ENCODE measurements at places on chromosomes 7 and 10.

- DNase-seq = no peak
Measured at GRCh38 chr7:27117887-27118491, 12.6 kb downstream of the HOXA4 start.

GRCh38 chr7:133164498-133164897 is 82.6 kb upstream of the CHCHD3 start:
- no peak for DNase-seq

GRCh38 chr7:71221049-71221448 is 89.1 kb downstream of the GALNT17 start:
- DNase-seq = no peak

DNA sequence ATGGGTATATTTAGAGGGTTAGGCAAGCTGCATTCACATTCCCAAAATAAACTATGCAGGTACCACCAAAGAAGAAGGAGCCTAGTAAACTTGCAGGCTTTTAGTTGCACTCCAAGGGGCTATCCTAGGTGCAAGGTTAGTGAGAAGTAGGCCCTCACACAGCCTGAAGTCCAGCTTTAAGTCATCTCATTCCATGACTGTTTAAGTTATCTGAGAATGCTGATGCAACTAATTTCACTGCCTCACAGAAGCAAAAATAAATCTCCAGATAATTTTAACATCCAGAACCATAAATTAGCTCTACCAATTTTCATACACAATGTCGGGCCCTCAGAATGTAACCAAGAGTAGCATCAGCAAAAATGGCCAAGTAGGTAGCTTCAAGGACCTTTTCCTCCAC is 34.3 kb upstream of the HHEX start:
- no peak for DNase-seq

DNA sequence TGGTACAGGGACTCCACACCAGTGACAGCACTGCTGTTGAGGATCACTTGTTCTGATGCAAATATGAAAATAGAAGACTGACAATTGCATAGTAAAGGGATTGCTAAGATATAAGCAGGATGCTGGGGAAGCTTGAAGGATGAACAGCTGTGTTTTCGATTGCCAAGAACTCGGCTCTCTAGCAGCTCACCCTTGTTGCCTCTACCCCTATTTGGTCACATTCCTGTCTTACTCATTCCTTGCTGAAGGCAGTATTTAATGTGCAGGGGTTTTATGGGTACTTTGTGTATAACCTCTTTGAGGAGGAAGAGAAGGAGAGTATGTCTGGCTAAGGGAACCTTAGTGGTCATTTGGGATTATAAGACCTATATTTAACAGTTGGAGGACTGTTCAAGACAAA is 218.8 kb downstream of the AUTS2 start:
- no peak for DNase-seq

DNA sequence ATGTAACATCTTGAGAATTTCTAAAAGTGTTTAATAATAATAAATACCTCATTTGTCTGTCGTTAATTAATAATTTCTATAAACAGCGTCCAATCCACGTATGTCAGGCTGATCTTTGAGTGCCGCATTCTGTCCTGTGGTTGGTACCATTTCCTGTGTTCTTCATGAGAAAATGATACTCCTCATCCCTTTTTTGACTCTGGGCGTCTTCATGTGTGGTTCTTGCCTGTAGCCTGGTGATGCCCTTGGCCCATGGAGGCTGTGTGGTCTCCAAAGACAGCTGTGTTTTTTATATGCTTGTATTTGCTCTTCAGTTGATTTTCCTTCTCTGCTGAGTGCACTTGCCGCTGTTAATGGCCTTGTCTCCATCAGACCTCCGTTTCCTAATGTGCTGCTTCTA is 31.5 kb downstream of the GLRX3 start:
- no peak for DNase-seq

DNA sequence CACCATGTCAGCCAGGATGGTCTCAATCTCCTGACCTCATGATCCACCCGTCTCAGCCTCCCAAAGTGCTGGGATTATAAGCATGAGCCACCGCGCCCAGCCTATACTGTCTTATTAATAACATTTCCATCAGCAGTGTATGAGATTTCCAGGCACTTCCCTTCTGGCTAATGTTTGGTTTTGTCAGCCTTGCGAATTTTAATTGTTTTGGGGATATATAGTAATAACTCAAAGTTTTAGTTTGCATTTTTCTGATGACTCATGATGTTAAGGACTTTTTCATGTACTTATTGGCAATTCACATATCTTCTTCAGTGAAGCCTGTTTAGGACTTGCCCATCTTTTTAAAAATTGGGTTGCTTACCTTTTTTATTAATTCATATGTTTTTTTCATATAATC is 76.0 kb downstream of the TMEM270 start:
- DNase-seq = no peak

GRCh38 chr10:52359441-52359840 is 45.4 kb downstream of the DKK1 start:
- no peak for DNase-seq

- DNase-seq = no peak
Measured at GRCh38 chr10:8588135-8588534, 533.6 kb downstream of the GATA3 start.

GRCh38 chr10:132979491-132980425 is 37.4 kb upstream of the CFAP46 start:
- no peak for DNase-seq

DNA sequence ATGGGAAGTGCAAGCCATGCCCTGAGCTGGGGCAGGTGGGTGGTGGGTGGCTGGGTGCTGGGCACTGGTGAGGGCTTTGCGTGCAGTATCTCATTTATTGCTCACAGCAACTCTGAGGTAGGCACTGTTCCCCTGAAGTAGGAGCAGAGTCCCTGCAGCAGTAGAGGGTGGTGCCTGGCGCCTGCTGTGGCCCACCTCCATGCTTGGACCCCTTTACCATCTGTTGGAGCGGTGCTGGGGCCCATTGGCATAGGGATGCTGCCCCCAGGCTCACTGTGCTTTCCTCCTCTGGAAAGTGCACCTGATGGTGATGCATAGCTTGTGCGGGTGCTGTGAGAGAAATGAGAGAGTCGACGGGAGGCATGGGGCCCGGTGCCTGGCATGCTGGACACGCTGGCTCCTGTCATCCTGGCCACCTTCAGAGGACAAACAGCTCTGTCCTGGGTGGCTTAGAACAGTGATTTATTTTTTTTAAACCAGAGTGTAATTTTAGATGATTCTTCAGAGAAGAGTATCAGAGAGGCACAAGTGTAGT is 10.4 kb downstream of the SFRP5 start:
- DNase-seq = no peak

- no peak for DNase-seq
Measured at GRCh38 chr7:21028186-21028585, 241.5 kb upstream of the SP8 start.

DNA sequence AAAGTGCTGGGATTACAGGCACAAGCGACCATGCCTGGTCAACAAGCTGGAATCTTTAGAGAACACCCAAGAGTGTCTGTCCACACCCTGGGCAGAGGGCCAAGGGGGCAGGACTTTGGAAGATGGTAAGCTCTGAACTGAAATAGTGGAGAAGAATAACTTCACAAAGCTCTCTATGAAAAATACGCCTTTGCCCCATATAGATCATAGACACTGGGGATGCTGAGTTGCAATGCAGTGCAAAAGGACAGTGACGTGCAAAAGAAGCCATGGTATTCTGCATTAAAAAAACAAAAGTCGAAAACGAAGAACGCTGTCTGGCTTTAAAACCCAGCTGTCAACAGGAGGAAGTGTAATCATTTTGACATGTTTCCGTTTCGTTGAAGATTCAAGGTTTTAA is 353.6 kb downstream of the CALN1 start:
- no peak for DNase-seq

- DNase-seq = no peak
Measured at GRCh38 chr10:62109587-62110293, 158.9 kb downstream of the RTKN2 start.

DNA sequence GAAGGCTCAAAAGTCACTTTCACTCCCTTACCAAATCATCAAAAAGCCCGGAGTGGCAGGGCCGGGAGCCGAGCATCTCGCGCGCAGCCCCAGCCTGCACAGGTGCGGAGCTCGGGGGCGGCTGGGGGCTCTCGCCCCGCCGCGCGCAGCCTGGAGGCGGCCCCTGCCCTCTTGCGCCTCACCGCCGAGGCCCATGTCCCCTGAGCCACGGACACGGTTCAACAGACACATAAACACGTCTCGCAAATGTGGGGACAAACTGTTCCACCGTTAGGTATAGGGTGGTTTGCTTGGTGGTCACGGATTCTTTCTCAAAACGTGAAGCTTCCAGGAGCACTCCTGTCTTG is 700 bp downstream of the GSAP start:
- DNase-seq = no peak

DNA sequence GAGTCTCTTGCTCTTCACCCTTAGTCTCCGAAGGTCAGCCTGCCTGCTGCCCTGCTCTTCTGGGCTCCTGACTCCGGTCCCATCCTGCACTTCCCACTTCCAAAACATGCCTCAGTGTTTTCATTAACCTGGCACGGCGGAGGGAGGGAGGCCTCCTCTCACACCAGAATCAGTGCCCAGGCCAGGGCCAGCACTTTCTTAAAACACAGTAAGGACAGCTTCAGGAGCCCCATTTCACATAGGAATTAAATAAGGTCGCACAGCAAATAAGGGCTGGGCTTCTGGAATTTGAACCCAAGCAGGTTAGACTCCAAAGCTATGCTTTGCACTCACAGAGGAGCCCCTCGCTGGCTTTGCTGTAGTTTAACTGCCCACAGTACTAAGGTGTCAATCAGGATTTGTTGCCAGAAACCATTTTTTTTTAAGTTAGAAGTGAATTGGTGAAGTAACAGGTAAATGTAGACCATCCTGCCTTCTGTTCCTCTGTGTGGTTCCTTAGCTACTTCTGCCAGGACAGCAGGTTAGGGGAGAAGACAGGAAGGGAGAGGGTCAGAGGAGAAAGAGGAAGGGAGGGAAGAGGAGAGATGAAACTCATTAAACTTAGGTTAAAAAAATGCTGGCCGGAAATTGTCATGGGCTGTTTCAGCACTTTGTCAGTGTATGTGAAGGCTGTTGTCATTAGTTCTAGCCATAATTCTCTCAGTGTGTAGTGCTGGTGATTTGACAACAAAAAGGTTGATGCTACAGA is 1.1 kb downstream of the RASSF4 start:
- no peak for DNase-seq

- no peak for DNase-seq
Measured at GRCh38 chr10:99630433-99630832, 10.2 kb upstream of the SLC25A28 start.

DNA sequence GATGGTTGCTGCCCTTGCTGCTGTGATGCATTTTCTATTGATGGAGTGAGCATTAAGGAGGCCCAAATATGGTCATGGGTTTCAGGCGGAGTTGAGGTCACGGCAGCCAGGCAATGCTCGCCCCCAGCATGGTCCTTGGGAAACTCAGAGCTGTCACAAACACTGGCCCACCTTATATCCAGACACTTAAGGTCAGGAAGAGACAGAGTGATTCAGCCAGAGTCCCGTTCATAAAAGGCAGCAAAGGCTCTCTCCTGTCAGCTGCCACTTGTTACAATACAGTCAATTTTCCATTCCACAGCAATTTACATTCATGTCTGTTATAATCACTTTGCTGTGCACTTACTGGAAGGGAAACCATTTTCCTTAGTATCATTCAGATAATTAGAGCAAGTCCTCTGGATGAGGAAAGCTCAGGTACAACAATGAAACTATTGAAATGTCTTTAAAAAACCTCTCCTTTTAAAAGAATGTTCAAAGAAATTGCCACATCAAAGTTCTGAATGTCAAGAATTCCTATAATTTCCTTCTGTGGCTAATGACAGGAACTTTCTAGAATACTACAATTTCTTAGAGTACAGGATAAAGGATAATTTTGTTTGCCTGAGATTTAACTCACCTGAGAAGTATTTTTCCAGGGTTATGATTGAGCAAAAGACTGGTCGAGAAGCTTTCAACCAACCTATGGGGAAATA is 14.8 kb upstream of the ANKRD1 start:
- DNase-seq = no peak

DNA sequence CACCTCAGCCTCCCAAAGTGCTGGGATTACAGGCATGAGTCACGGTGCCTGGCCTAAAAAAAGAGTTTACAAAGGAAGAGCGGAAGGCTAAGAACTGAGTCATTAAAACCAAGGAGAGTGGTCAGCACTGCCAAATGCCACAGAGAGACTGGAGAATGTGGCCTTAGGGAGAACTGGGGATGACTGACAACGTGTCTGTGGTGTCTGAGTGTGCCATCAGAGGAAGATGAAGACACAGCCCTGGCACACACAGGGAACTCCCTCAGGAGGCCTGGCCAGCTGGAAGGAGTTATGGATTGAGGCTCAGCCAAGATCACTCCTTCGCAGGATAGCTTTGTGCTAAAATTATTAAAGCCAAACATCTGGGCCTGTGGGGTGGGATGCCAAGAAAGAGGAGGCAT is 3.9 kb upstream of the INA start:
- no peak for DNase-seq

DNA sequence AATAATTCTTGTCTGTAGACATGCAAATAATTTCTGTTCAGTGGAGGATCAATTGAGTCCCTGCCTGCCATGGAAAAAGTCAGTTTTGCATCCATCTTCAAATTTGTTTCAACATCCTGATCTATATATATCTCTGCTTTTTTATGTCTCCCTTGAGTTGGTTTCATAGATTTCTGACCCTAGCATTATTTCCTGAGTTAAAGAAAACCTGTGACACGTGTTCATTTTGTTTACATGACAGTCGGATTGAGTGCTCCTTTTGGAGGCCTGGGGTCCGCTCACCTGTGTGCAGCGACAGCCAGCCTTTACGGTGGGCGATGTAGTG is 674 bp downstream of the MRPS24 start:
- no peak for DNase-seq

DNA sequence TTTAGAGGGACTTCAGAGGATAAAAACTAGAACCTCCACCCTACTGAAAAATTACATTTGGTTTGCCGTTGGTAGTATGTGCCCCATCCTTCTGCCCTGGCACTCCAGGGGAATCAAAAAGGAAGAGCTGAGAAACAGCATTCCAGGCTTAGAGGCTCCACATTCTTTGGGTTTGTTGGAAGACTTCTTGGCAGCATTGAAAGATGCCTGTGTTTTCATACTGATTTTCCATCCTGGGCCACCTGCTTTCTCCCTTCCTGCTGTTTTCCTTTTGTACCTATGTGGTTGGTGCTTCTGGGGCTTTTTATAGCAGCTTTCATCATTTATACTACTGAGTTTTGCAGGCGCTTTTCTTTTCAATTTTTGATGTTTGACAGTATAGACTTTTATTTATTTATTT is 61.7 kb downstream of the AUTS2 start:
- DNase-seq = no peak

DNA sequence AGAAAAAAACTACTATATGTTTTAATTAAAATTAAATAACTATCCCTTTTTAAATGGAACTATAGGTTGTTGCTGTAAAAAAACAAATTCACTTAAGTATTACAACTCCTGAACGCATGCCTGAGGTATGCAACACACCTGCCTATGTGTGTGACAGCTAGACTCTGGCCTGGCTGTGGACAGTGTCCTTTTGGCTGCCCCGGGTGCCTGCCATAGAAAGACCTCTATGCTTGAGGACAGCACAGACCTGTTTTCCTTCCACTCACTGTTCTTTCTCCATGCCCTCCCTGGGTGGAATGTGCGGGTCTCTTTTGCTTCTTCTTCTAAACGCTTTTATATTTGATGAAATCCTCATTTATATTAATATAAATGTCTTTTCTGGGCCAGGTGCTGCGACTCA is 6.5 kb upstream of the PPIA start:
- no peak for DNase-seq

Data from stimulated activated naive CD8-positive, alpha-beta T cell treated with anti-CD3 and anti-CD28 coated beads, Interleukin-15, amount 100 ng/mL, for 72 hours (primary cell).